Activated CD8-positive, alpha-beta memory T cell treated with anti-CD3 and anti-CD28 coated beads for 1 hour (primary cell): ENCODE measurements at places on chromosomes 13 and 19.

GRCh38 chr19:31066385-31066784, 282.9 kb downstream of the TSHZ3 start:
- DNase-seq: no peak

DNA sequence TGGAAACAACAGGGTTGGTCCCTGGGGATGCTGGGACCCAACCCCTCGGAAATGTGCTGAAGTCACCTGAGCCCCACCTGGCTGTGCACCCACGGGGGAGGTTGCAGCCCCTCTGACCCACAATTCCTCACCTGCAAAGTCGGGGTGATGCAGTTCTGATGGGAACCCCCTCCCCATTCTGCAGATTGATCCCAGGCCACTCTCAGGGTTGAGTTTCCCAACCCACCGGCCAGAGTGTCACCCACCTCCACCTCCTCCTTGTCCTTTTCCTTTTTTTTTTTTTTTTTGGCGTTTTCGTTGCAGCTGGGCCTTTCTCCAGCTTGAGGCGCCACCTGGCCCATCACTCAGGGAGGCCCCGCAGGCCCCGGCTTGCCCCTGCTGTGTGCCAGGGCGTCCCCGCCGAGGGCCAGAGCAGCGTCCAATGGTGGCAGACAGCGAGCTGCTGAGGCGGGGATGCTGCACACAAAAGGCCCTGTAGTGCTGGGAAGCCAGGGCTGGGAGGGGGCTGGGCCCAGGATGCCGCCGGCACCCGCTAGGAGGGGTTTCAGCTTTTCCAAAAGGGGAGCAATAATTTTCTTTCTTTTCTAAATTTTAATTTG, 4.6 kb downstream of the PIK3R2 start:
- no peak for DNase-seq

DNA sequence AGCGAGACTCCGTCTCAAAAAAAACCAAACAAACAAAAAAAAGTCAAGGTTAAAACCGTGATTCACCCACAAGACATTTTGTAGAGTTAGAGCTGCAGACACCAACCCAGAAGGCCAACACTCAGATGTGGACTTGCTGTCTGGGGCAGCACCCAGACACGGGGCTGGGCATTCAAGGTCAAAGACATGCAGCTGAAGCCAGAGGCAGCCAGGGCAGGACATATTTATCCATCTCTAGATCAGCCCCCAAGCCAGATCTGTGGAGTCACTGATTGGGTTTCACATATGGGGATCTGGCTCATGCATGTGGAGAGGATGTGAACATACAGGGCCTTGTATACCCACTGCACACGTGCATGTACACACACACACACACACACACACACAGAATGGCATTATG, 3.6 kb downstream of the KLK15 start:
- DNase-seq: no peak

DNA sequence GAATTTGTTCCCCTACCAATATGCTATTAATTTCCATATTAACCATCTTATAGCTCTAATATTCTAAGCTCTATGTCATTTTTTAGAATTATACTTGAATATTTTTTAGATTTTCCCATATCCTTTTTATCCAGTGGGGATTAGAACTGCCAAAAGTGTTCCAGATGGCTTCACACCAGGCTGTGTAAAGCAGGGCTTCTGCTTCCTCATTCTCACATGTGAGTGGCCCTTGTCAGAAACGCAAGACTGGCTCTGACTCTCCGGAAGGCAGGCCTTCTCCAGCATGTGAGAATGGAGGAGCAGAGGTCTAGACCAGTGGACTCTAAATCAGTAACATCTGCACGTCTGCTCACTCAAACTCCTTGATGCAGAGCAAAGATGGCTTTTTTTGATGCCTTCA, 650.1 kb downstream of the FGF9 start:
- DNase-seq: no peak

DNA sequence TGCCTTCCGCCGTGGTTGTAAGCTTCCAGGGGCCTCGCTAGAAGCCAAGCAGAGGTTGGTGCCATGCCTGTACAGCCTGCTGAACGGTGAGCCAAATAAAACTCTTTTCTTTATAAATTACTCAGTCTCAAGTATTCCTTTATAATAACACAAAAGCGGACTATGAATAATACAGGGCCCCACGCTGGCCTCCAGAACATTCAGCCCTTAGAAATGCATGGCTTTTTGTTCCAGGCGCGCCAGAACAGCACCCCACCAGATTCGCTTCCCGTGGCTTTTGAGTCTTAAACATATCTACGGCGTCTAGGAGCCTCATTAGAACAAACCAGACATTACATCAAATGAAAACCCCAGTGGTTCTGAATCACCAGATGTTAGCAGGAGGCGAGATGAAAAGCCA, 75.1 kb downstream of the SLC15A1 start:
- no peak for DNase-seq
